ENCODE measurements at places on chromosomes 7 and 10. TPM values are rescaled to one million over a fixed set of nuclear protein-coding genes. Genes with fewer than 3 reads are reported as not detected.
A peak's percentile ranks its signal among the peaks of the same experiment; 100 is the strongest.

DNA sequence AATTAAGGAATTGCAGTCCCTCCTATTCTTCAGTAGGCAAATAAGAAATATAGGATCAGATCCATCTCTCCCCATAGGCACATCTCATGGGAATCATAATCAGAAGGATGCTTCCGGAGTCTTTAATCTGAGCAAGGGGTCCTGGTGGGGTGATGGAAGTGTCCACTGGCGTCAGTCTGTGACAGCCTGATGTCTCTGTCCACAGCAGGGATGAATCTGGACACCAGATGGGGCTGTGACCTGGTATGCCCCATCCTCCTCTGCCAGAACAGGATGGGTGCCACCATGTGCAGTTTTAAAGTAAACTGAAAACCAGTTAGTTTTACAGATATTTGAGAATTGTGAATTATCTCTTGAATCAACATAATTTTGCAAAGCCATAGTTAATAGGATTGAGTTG lies 148.7 kb downstream of the C1GALT1 start:
- no peak for DNase-seq

GRCh38 chr7:2523941-2524807 lies 4.6 kb downstream of the LFNG start:
- peak; percentile 90 for DNase-seq

DNA sequence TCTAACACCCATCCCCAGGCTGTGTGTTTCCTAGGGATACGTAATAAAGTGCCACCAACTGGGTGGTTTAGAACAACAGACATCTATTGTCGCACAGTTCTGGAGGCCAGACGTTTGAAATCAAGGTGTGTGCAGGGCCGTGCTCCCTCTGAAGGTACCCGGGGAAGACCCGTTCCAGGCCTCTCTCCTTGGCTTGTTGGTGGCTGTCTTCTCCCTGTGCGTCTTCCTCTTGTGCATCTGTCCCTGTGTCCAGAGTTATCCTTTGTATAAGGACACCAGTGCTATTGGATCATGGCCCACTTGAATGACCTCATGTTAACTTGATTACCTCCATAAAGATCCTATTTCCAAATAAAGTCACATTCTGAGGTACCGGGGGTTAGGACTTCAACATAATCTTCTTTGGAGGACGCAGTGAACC lies 15.6 kb downstream of the GRK5 start:
- DNase-seq: no peak

Gene LEP
- not detected for total RNA-seq

- DNase-seq: no peak
These were observed 754.8 kb downstream of the KCNMA1 start for GRCh38 chr10:76882796-76883195.

DNA sequence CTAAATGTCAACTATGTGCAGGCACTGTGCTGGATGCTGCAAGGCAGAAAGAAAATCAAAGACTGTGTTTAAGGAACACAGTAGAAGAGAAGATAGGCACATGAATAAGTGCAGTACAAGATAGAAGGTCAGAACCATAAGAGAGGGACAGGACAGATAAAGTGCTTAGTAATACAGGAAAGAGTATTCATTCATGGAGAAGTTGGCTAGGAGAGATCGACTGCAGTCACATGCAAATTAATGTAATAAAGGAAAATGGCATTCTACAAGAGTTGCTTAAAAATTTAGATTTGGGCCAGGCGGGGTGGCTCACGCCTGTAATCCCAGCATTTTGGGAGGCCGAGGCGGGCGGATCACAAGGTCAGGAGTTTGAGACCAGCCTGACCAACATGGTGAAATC lies 24.8 kb downstream of the KIF5B start:
- DNase-seq: no peak

- no peak for DNase-seq
These were observed 10.3 kb downstream of the PNPLA8 start for GRCh38 chr7:108515630-108516029.

DNA sequence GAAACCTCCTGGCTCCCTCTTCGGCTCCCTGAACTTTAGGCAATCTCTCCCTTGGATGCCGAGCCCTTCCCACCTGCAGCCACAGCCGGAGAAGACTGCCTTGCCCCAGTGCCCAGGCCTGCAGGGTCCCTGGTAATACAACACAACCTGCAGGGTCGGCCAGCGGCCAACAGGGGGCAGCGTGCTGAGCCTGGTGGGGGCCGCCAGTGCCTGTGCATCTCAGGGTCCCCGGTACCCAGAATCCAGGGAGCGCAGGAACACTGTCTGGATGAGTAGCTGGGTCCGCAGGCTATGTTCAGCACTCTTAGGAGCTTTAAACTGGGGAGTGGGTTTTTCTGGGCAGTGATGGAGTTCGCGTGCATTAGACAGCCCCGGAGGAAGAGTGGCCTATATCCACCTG lies 17.5 kb upstream of the C10orf71 start:
- no peak for DNase-seq

Gene TMEM273
- total RNA-seq: 2.4 TPM

DNA sequence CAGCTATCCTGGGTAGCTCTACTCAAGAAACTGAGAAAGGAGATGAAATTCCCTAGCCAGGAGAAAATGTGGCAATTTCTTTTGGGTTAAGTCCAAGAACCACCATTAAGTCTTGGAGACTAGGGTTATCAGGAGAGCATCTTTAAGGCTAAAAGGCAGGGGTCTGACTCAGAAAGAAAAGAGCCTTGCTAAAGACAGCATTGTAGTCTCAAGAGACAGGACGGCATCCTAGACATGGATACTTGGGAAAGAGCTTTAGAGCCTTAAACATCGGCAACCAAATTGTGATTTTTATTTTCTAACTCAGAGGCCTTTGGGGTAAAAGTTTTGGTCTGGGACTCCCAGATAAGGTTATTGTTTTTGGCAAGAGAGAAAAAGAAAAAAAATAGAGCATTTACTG lies 83.1 kb downstream of the FAS start:
- DNase-seq: no peak

Gene RNF148
- 0.41 TPM for total RNA-seq

Gene RBP3
- not detected for total RNA-seq

DNA sequence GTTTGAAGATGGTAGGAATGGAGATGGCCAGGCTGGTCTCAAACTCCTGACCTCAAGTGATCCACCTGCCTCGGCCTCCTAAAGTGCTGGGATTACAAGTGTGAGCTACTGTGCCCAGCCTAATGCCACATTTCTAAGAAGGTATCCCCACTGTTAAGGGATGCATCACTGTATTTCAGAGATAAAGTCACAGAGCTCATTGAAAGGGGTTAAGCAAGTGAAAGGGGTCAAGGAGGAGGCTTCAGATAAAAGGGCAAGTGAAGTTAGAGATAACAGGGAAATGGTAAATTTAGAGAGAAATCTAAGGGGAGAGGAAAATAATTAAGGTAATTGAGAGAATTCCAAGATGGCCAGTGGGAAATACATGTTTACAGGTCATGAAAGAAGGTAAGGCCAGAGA lies 93.0 kb upstream of the SP4 start:
- DNase-seq: no peak

Gene CALY
- 8.2 TPM for total RNA-seq

GRCh38 chr7:138500892-138501291 lies 40.8 kb downstream of the TRIM24 start:
- no peak for DNase-seq

DNA sequence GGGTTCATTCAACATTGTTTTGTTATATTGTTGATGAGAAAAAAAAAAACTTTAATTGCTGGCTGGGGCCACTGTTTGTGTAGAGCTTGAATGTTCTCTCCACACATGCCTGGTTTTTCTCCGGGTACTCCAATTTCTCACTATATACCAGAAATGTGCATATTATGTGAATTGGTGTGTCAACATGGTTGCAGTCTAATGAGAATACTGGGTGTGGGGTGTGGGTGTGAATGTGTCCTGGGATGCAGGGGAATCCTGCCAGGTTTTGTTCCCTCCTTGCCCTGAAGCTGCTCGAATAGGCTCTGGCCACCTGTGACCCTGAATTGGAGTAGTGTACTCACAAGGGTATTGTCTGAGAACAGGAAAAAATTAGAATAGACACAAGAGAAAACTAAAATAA lies 81.4 kb downstream of the VIM start:
- DNase-seq: no peak

DNA sequence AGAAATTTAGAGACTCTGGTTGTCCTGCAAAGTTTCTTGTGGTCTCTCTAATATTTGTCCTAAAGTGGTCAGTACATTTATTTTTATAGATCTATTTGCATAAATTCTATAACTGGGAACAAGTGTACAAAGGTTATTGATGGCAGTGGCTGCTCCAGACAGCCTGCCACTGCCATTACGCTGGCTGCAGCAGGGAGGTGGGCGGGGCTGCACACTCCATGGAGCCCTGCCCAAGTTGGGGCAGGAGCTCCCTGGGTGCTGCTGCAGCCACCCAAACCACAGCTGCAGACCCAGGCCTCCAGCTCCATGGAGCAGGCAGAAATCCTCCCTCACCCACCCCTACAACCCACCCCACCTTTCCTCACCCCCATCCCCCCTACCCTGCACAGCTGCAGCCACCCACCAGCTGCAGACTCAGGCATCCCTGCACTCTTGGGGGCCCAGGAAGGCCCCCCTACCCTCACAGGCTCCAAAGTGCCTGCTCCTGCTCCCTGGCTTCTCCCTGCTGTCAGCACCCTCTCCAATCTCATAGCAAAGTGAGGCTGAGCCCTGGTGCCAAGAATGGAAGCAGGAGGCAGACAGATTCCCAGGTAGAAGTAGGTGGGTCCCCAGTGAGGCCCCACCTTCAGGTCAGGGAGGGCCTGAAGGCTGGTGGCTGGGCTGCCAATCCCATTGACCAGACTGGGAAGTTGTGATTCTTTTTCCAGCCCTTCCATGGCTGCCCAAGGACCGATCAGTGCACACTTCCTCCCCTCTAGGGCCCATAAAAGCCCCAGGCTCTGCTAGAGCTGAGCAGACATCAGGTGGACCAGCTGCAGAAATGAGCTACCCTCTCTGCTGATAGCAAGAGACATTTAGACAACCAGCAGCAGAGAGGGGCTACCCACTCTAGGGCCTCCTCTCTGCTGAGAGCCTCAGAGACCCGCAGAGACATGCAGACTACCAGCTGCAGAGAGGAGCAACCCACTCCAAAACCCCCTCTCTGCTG lies 4.8 kb upstream of the CYP3A43 start:
- DNase-seq: no peak

Gene PRLHR
- total RNA-seq: 2.4 TPM

- no peak for DNase-seq
These were observed 33.4 kb downstream of the PLXNA4 start for GRCh38 chr7:132542895-132543294.

Gene STEAP4
- 0.41 TPM for total RNA-seq

Gene GIMAP8
- total RNA-seq: 1.6 TPM
